ENCODE measurements at places on chromosomes 2 and 18. TPM values are rescaled to one million over a fixed set of nuclear protein-coding genes. Genes with fewer than 3 reads are reported as not detected.

DNA sequence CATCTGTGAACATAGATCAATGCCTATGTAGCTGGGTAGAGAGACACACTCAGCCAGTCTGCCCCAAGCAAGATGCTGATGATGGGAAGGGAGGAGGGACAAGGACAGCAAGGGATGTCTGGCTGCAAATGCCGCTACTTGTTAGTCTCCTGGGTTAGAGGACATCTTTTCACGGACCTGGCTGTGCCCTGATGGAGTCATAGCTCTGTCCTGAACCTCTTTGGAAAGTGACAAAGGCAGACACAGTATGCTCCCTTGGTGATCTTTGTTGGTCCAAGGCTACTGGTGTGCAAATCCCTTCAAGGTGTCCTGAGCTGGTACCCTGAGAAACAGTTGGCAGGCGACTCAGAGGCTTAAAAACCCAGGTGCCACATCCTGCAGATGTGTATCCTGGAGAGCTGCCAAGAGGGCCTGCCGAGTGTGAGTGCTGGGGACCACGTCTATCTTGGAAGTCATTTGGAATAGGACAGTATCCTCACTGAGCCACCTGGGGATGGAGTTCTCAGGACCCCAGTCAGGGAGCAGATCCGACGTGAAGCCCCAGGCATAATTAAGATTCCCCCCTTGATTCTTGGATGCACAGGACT lies 10.8 kb downstream of the FOSL2 start:
- H3K36me3 ChIP-seq: no peaks in the 10 kb centered on the region
- no peak for DNase-seq
- no peak overlapping the region for H3K4me3 ChIP-seq
- no peaks in the 10 kb centered on the region for H3K27me3 ChIP-seq
- H3K4me1 ChIP-seq: peaks cover 14% of the 10 kb centered on the region

- H3K27ac ChIP-seq: no peak overlapping the region
- H3K36me3 ChIP-seq: no peaks in the 10 kb centered on the region
- no peak overlapping the region for H3K4me3 ChIP-seq
Measured at GRCh38 chr2:220789961-220790360, 782.1 kb downstream of the EPHA4 start.

DNA sequence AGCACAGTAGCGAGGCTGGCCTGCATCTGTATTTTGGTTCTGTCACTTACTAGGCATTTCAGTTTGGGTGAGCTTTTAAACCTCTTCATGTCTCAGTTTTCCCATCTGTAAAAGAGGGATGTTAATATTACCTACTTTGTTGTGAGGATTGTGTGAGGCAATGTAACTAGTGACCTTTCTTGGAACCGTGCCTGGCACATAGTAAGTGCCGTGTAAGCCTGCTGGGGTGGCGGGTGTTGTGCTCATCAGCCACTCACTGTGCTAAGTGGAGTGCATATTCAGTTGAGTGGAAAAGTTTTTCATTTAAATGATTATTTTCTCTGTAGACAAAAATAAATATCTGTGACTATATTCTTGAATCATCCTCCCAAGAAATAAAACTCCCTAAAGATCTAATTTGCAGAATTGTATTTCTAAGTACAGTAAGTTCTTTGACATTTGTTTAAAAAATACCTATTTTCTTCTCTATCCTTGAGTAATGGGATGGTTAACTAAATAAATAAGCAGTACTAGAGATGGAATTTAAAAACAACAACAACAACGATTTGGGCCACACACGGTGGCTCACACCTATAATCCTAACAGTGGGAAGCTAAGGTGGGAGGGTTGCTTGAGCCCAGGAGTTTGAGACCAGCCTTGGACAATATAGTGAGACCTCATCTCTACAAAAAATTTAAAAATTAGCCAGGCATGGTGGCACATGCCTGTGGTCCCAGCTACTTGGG lies 56.7 kb downstream of the MALT1 start:
- H3K27ac ChIP-seq: no peak overlapping the region
- H3K4me3 ChIP-seq: no peak overlapping the region
- H3K27me3 ChIP-seq: no peaks in the 10 kb centered on the region

DNA sequence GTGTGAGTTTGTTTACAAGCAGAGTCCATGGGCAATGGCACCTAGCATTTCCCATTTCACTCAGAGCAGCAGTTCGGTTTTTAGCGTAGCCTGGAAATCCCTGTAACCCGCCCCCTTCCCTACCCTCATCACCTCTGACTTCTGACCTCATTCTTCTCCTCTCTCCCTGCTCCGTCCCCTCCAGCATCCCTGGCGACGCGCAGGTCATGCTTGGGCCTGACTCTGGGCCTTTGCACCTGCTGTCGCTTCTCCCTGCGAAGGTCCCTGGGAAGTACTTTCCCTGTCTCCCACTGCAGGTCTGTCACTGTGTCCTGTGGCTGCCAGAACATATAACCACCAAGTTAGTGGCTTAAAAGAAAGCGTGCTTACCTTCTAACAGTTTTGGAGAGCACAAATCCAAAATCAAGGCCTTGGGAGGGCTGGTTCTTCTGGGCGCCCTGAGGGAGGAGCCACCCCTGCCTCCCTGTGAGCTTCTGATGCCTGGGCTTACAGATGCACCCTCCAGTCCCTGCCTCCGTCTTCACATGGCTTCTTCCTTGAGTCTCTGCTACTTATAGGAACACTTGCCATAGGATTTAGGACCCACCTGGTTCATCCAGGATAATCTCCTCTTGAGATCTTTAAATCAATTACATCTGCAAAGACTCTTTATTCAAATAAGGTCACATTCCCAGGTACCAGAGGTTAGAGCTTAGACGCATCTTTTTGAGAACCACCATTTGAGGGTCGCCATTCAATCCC lies 8.1 kb upstream of the RAB17 start:
- peaks cover 38% of the 10 kb centered on the region for H3K4me1 ChIP-seq
- no peaks in the 10 kb centered on the region for H3K27me3 ChIP-seq
- H3K36me3 ChIP-seq: no peaks in the 10 kb centered on the region
- H3K4me3 ChIP-seq: no peak overlapping the region
- no peak overlapping the region for H3K27ac ChIP-seq

Gene CMPK2
- total RNA-seq: 0.31 TPM

DNA sequence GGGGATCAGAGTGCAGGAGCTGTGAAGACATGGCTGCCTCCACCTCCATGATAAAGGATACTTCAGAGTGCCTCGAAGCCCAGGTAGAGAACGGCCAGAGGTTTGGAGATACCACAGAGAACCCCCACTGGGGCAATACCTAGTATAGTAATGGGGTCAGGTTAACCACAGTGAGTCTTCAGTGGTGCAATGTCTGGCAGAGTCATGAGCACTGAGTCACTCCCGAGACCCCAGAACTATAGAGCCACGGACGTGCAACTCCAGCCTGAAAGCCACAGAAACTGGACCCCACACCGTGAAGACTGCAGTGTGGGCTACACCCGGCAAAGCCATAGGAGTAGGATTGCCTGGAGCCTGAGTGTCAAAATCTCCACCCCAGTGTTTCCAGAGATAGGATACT lies 746.6 kb downstream of the CBLN2 start:
- H3K4me1 ChIP-seq: no peaks in the 10 kb centered on the region
- H3K36me3 ChIP-seq: no peaks in the 10 kb centered on the region
- H3K27ac ChIP-seq: no peak overlapping the region

Gene CDCA7
- total RNA-seq: 31.4 TPM

GRCh38 chr2:100105678-100106054 lies 36.7 kb downstream of the AFF3 start:
- no peak overlapping the region for H3K27ac ChIP-seq
- peaks cover 26% of the 10 kb centered on the region for H3K4me1 ChIP-seq
- H3K4me3 ChIP-seq: peak overlapping the region; percentile 62
- H3K27me3 ChIP-seq: peaks cover 85% of the 10 kb centered on the region
- DNase-seq: peak; percentile 43

- peak; percentile 95 for DNase-seq
- no peaks in the 10 kb centered on the region for H3K36me3 ChIP-seq
- H3K27ac ChIP-seq: peak within 1 kb of the TSS; percentile 90
- peak within 1 kb of the TSS; percentile 78 for H3K4me3 ChIP-seq
- peaks cover 11% of the 10 kb centered on the region for H3K4me1 ChIP-seq
- no peaks in the 10 kb centered on the region for H3K27me3 ChIP-seq
Measured at GRCh38 chr2:138501425-138502254, at the start of gene SPOPL. TSS of gene SPOPL (plus strand) at chr2:138501770. CDS start at chr2:138550217, 48,447 bp downstream.

DNA sequence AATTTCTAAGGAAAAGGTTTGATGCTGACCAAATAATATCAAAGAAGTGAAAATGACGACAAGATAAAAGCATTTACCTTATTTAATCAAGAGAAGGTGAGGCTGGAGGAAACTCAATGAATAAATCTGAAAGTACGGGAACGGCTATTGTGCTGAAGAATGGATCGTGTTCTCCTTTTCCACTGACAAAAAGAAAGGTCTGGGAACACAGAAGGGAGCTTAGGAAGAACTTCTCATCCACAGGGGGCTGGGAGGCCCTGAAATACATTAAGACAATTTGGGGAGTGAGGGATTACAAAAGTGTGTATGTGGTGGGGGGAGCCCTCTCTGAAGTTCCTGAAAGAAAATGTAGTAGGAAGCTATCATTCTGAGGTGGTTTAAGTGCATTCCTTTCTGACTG lies 582.3 kb downstream of the SLC4A3 start:
- peak overlapping the region; percentile 65 for H3K27ac ChIP-seq
- H3K4me3 ChIP-seq: peak overlapping the region; percentile 16
- H3K4me1 ChIP-seq: peaks cover 35% of the 10 kb centered on the region
- H3K36me3 ChIP-seq: no peaks in the 10 kb centered on the region

DNA sequence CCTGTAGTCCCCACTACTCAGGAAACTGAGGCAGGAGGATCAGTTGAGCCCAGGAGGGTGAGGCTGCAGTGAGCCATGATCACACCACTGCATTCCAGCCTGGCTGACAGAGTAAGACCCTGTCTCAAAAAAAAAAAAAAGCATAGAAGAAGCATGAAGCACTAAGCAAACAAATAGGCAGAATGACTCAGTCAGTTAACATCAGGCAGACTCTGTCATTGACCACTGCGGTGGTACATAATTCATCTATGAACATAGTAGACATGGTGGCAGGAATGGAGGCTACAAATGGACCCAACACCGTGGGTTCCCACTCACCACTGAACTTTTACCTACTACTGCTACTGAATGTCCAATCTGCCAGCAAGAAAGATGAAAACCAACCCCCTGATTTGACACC lies 7.6 kb upstream of the ASXL2 start:
- H3K27me3 ChIP-seq: peaks cover 26% of the 10 kb centered on the region
- DNase-seq: no peak
- H3K4me3 ChIP-seq: no peak overlapping the region
- no peaks in the 10 kb centered on the region for H3K36me3 ChIP-seq
- no peaks in the 10 kb centered on the region for H3K4me1 ChIP-seq

Gene RESP18
- total RNA-seq: not detected

Gene CD8A
- total RNA-seq: 0.34 TPM

Gene YIPF4
- total RNA-seq: 29.0 TPM

DNA sequence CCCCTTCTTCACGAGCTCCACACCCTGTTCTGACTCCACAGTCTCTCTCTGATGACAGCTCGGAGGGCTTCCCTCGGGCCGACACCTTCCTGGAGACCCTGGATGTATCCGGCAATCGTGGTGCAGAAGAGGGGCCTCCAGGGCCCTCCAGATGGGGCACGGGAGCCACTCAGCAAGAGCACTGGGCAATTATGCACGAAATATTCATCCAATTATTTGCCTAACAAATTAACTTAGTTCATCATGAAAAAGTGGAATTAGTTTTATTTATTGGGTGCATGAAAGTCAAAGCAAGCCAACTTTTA lies 277.3 kb upstream of the HDAC4 start:
- H3K27ac ChIP-seq: no peak overlapping the region
- H3K4me3 ChIP-seq: no peak overlapping the region
- no peaks in the 10 kb centered on the region for H3K27me3 ChIP-seq
- no peaks in the 10 kb centered on the region for H3K36me3 ChIP-seq
- DNase-seq: no peak

Gene RAMP1
- total RNA-seq: not detected

Gene CYP27A1
- total RNA-seq: 0.11 TPM

Gene KCNG2
- 0.99 TPM for total RNA-seq

Gene DSC3
- total RNA-seq: 1.2 TPM

Gene MOCOS
- total RNA-seq: 1.1 TPM

GRCh38 chr2:189236066-189236465 lies 56.5 kb upstream of the COL5A2 start:
- no peaks in the 10 kb centered on the region for H3K27me3 ChIP-seq
- H3K4me3 ChIP-seq: no peak overlapping the region
- H3K36me3 ChIP-seq: no peaks in the 10 kb centered on the region
- no peaks in the 10 kb centered on the region for H3K4me1 ChIP-seq
- DNase-seq: no peak
- no peak overlapping the region for H3K27ac ChIP-seq

DNA sequence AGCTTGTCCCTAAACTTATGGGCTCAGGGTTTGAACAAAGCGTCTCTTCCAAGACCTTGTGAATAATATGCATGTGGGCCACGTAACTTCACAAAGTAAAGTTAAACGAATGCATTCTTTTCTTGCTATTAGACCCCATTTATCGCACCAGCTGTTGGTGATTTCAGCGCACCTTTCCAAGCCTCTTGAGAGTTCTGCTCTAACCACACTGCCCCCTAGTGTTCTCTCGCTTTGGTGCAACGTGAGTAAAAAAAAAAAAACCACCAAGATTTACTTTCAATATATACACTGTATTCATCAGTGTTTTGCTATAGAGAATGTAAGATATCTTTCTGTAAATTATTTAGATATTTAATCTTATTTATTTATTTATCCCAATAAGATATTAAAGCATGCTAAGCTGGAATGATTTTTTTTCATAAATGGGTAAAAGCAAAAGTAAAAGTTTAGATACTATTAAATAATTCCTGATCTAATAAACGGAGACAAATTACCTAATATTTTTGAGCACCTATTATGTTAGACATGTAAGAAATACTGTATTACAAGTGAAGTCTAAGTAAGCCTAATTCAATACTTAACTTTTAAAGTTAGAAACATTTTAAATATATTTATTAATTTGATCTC lies 459.5 kb downstream of the DLGAP1 start:
- no peaks in the 10 kb centered on the region for H3K36me3 ChIP-seq
- H3K27me3 ChIP-seq: no peaks in the 10 kb centered on the region
- H3K4me3 ChIP-seq: no peak overlapping the region
- no peak overlapping the region for H3K27ac ChIP-seq

DNA sequence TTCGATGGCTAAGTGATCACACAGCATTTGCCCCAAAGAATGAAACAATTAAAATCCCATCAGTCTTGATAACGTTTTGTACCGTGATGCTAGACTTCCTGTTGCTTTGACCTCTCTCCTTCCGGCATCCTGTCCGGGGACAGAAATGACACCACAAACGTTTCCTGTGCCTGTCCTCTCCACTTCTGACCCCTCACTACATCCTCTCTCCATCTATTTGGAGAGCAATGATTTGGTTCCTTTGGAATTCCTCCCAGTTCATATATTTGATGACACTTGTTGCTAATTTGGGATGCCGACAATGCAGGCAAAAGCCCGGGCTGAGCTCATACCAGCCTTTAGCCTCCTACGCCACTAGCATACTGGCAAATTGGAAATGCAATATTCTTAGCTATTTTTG lies 151.2 kb upstream of the CCDC68 start:
- H3K4me1 ChIP-seq: peaks cover 4% of the 10 kb centered on the region
- no peaks in the 10 kb centered on the region for H3K36me3 ChIP-seq

GRCh38 chr2:47536696-47537095 lies 133.7 kb downstream of the MSH2 start:
- H3K27ac ChIP-seq: no peak overlapping the region
- no peak for DNase-seq
- H3K36me3 ChIP-seq: no peaks in the 10 kb centered on the region
- no peaks in the 10 kb centered on the region for H3K27me3 ChIP-seq
- no peak overlapping the region for H3K4me3 ChIP-seq

Gene LAPTM4A
- 170 TPM for total RNA-seq

GRCh38 chr18:45920367-45920766 lies 46.8 kb downstream of the EPG5 start:
- DNase-seq: no peak
- no peaks in the 10 kb centered on the region for H3K36me3 ChIP-seq
- H3K4me1 ChIP-seq: no peaks in the 10 kb centered on the region

GRCh38 chr2:178205853-178206521 lies 11.7 kb downstream of the OSBPL6 start:
- no peaks in the 10 kb centered on the region for H3K27me3 ChIP-seq
- H3K36me3 ChIP-seq: no peaks in the 10 kb centered on the region
- H3K4me1 ChIP-seq: peaks cover 41% of the 10 kb centered on the region
